ENCODE measurements at places on chromosomes 1 and 21. TPM values are rescaled to one million over a fixed set of nuclear protein-coding genes. Genes with fewer than 3 reads are reported as not detected.

Gene DIO1
- not detected for total RNA-seq

Gene TRIM45
- total RNA-seq = 17.1 TPM

Gene F13B
- not detected for total RNA-seq

Gene CDA
- 0.16 TPM for total RNA-seq

DNA sequence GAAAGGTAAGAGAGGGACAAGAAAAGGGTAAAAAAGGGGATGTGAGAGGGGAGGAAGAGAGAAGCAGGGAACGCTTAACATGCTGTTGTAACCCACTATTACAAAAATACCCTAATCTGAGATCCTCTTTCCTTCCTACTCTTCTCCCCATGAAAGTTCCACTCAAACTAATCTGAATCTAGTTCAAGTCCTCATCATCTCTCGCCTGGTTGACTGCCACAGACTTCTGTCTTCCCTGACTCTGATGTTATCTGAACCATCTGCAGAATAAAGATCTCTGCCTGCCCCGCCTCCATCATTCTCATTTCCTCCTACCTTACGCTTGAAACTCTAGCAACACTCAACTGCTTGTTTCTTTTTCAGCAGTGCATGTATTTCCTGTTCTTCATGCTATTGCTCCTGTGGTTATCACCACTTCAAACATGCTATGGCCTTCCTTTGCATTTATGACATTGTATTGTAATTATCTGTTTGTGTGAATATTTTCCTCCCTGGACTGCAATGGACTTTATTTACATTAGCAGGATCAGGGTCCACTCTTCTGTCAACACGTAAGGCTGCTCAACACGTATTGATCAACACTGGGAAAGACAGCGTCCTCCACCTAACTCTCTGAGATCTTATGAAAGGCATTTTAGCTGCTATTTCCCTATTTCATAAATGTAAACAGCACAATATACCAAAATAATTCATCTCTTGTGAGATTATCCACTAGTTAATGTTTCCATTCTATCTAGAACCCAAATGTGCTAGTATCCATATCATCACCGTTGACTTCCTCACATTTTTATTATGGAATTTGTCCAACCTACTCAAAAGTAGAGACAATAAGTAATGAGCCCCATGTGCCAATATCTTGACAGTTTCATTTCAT is 215.5 kb upstream of the USP25 start:
- no peak for DNase-seq

DNA sequence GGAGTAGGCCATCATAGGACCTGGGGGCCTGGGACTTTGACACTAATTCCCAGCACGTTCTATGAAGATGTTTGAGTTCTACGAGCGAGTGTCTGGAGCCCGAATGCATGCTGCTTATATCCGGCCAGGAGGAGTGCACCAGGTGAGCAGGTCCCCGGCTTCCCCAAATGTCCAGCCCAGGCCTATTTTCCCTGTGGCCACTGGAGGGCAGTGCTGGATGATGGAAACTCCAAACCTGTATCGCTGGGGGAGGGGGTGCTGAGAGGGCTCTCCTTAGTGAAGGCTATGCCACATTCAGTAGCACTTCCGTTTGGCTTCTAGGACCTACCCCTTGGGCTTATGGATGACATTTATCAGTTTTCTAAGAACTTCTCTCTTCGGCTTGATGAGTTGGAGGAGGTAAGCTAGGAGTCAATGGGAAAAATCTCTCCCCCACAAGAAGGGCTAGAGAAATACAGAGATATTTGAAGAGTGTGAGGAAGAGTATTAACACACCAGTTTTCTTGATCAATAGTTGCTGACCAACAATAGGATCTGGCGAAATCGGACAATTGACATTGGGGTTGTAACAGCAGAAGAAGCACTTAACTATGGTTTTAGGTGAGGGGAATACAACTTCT is 5.2 kb upstream of the FCER1G start:
- DNase-seq = peak; percentile 79
